Activated CD4-positive, alpha-beta T cell treated with anti-CD3 and anti-CD28 coated beads, Interleukin-2, amount 50 U/mL, for 4 hours (primary cell): ENCODE measurements at places on chromosomes 7 and 10.

- no peak for DNase-seq
Measured at GRCh38 chr10:34479520-34480179, 335.4 kb downstream of the PARD3 start.

DNA sequence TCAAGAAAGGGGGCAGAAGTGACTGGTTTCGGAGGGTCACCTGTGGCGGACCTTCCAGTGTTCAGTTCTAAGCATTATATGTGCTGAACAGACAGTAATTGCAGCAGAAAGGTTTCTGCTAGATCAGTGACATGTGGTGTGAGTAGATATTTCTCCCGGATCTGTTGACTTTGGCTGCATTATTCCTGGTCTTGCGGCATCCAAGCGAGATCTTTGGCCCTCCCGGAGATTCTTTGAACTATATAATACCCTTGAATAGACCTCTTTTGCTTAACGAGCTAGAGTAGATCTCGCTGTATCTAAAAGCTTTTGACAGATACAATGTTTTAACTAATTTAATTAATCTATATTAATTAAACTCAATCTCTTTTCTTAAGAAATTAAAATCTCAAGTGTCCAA, 99.8 kb downstream of the PTN start:
- DNase-seq, result no peak

DNA sequence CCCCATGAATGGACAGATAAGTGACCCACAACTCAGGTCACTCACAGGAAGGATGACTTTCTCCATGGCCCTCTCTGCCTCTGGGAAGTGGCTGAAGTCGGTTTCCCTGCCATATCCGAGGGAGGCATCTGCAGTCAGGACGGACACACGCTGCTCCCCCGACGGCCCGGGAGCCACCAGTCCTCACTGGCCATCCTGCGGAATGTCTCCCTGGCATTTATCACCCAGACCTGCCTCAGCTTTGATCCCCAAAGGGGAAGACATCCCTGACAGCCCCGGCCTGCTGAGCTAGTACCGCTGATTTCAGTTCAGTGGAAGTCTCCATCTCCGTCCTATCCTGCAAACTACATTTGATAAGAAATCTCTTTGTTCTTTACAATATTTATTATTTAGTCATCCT, 339.5 kb upstream of the MKI67 start:
- no peak for DNase-seq

DNA sequence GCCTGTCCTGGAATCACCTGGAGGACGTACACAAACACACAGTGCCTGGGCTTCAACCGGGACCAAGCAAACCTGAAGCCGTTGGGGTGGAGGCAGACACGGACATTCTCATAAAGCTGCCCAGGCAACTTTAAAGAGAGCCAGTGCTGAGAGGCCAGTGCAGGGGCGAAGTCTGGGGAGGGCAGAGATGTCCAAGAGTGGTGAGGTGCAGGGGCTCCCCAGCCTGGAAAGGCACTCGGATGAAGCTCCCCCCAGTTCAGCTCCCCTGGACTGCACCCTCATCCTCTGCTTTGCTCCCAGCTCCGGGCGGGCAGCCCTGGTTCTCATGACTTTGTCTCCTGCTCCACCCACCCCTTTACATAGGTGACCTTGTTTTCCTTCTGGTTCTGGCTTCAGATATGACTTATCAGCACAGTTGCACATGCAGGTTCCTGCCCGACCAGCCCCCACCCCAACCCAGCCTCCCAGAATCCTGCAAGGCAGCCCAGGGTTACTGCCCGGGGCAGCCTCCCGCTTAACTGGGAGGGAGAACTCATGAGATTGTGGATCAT, 60.8 kb upstream of the EEPD1 start:
- DNase-seq, result no peak

- no peak for DNase-seq
Measured at GRCh38 chr7:116342125-116342524, 131.8 kb downstream of the TES start.

GRCh38 chr7:31707089-31707488, 20.1 kb downstream of the PPP1R17 start:
- no peak for DNase-seq

- DNase-seq, result no peak
Measured at GRCh38 chr7:18890885-18891621, 226.4 kb downstream of the TWIST1 start.

DNA sequence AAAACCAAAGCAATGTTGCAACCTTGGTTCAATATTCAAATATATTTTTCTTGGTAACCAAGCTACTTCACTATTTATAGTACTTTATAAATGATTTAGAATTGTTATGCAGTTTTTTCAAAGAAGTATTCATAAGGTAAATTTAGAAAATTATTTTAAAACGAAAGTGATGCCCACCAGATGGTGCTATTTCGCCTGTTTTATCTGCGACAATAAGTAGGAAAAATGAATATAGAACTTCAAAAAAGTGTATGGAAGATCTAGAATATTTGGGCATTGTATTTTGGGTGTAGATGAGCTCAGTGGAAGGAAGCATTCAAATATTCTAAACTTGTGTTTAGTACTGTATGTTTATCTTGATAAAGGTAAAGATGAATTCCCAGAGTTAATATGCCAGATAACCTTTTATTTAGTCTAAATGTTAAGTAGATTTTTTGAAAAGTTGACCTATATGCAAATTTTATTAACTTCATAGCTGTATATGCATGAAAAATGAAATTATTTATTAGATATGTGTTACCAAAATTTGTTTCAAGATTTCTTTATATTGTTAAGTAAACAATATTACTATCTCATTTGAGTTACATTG, 93.2 kb downstream of the ADK start:
- DNase-seq, result no peak

DNA sequence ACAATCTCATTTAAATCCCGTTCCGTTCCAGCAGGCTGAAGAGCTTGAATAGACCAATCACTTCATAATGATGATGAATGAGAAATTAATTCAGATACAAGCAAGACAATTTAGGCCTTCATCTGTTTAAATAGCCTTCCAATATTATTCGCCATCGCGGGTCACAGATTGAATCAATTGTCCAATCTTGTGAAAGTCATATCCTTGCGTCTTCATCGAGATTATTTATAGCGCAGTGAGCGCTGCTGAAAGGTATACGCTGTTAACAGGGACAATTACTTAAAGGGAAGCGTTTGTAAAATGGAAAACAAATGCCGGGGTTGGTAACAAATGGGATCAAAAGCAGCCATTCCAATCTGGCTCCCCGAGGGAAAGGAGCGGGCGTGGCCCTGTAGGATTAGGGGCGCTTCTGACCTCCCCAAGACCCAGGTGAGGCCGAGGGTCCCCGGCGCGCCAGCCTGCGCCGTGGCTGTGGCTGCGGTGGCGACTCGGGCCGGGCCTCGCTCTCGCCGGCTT, 8.6 kb downstream of the EVX1 start:
- no peak for DNase-seq

DNA sequence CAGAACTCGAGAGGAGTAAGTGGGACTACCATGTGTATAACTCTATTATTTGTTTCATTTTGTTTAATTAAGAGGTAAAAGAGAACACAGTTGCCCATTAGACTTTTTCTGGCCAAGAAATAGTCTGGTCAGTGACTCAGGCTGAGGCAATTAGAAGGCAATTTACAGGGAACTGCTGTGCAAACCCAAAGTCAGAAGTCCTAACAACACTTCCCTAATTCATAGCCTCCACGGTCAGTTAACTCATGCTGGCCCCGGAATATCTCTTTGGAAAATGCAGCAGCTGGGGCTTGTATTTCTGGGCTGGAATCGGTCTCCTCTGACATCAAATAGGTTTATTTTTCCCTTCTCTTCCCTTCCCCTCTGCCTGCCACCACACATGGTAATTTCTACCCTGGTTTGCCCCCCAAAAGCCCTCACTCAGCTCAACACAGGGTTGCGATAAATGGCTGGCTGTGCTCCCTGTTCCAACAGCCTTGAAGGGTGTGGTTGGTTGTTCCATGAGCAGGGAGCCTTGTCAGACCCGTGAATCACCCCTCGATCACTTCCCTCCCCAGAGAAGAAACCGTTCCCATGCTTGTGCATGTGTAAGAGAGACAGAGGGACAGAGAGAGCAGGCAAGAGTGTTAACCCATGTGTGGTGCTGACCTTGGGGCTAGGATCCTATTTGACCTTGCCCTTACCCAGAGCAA, 5.3 kb downstream of the SH3PXD2A start:
- DNase-seq, result no peak

GRCh38 chr7:24970676-24971075, 9.3 kb downstream of the OSBPL3 start:
- no peak for DNase-seq

- no peak for DNase-seq
Measured at GRCh38 chr7:124566583-124566982, 199.0 kb downstream of the GPR37 start.

DNA sequence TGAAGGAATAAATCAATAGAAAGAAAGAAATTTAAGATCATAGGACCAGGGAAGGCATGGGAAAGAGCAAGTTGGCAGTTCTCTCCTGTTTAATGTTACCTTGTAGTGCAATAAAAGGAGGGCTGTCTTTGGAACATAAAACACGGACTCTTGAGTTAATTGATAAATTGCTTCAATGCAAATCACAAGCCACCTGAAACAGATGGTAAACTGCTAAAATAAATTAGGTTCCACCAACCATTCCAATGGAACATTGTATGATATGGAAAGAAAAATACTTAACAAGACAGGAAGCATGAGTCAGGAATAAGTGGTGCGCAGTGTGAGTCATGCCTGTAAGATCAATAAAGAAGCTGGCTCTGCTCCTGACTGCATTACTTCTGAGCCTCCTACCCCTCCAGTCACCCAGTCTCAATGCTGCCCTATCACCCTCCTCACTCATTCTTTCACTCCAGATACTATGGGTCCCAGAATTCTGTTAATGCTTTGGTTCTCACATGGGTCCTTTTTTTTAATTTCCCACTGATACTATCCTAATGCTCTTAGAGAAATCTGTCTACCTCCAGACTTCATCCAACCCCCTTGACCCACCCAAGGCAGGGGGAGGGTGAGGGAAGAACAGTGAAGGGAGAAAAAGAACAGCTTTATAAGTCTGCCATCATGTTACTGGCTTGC, 78.9 kb downstream of the LRRC17 start:
- no peak for DNase-seq

- DNase-seq, result no peak
Measured at GRCh38 chr10:50582766-50583762, 40.7 kb downstream of the SGMS1 start.

DNA sequence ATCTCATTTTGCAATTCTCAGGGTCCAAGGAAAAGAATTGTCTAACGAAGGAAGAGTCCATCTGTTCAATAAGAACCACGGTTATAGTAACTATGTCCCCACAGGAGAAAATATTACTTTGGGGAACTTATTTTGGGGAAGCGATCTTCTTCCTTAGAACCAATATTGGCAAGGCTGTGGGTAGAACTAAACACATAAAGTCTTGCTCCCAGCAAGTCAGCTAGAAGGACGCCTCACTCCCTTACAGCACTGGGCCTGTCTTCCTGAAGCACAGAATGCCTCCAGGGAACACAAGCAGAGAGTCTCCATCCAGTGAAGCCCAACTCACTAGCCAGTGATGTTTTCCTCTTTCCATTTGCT, 30.2 kb downstream of the C10orf71 start:
- DNase-seq, result no peak

DNA sequence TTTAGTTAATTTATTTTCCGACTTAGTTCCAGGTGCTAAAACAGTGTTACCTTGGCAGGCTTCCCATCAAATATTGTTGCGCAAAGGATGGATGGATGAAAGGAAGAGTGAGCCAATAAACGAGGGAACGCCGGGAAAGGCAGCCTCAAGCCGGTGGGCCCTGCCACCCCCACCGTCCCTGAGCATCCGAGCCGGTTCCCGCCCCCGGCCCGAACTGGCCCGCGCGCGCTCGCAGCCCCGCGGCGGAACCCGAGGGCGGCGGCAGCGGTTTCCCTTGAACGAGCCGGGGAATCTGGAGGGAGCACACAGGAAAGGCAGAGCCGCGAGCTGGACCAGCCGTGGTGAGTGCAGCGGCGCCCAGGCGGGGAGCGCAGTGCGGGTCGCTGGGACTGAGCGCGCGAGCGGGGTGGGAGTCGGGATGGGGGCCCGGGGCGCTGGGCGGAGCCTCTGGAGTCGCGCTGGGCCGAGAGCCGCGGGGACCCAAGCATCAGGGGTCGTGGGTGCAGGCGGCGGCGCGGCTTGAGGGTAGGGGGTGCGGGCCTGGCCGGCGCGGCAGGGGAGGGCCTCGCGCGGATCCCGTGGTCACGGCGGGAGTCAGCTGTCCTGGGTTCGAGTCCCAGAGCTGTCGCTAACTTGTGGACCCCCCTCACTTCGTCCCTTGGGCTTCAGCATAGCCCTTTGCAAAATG, at the start of gene AGK:
Gene AGK, plus strand, starts transcription at position 317 of the 688 bp plus-strand sequence. CDS start 4,057 bp downstream, outside the sequence.
- peak; percentile 68 for DNase-seq
